ENCODE measurements at places on chromosomes 3 and 15.
A peak's percentile ranks its signal among the peaks of the same experiment; 100 is the strongest.

GRCh38 chr3:46113608-46114007 is 86.3 kb upstream of the XCR1 start:
- no peaks in the 10 kb centered on the region for H3K27me3 ChIP-seq
- no peak overlapping the region for H3K27ac ChIP-seq
- peaks cover 37% of the 10 kb centered on the region for H3K4me1 ChIP-seq
- no peak overlapping the region for H3K4me3 ChIP-seq
- no peak for DNase-seq

DNA sequence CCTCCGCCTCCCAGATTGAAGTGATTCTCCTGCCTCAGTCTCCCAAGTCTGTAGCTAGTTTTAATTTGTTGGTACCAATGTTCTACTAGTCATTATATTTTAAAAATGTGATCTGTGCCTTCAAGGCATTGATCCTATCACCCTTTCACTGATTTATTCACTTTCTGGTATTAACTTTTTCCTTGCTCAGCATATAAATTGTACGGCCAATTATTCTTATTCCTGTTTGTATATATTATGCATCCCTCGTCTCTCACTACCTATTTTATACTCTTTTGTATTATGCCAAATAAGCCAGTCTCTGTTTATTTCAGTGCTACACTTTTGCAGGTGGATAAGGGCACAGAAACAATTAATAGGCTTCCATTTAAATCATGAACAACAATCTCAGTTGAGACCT is 620.2 kb upstream of the BCHE start:
- no peaks in the 10 kb centered on the region for H3K4me1 ChIP-seq
- no peaks in the 10 kb centered on the region for H3K36me3 ChIP-seq
- DNase-seq = no peak

- no peaks in the 10 kb centered on the region for H3K27me3 ChIP-seq
- DNase-seq = no peak
- H3K36me3 ChIP-seq = peaks cover 29% of the 10 kb centered on the region
- H3K27ac ChIP-seq = no peak overlapping the region
- H3K4me1 ChIP-seq = no peaks in the 10 kb centered on the region
- no peak overlapping the region for H3K4me3 ChIP-seq
Measured at GRCh38 chr15:34355241-34355640, 11.8 kb downstream of the LPCAT4 start.

DNA sequence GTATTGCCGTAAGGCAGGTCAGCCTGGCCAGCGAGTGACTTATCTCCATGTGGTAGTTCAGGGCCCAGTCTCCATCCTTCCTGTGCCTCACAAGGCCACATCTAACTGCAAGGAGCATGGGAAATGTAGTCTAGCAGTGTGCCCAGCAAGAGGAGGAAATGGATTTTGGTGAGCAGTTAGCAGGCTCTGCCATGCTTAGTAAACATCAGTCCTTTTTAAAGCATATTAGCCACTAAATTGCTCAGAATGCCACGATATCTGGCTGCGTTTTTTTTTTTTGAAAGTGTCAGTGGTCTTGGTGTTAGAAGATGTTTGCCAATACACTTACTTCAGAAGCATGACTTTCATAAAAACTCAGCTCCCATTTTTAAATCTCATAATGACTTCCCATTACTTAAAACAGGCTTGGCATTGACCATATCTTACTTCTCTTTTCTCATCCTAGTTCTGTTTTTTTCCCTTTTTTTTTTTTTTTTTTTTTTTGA is 470.2 kb upstream of the TPRG1 start:
- DNase-seq = no peak
- no peaks in the 10 kb centered on the region for H3K27me3 ChIP-seq
- peaks cover 2% of the 10 kb centered on the region for H3K4me1 ChIP-seq
- no peak overlapping the region for H3K4me3 ChIP-seq
- peaks cover 3% of the 10 kb centered on the region for H3K36me3 ChIP-seq
- H3K27ac ChIP-seq = no peak overlapping the region

DNA sequence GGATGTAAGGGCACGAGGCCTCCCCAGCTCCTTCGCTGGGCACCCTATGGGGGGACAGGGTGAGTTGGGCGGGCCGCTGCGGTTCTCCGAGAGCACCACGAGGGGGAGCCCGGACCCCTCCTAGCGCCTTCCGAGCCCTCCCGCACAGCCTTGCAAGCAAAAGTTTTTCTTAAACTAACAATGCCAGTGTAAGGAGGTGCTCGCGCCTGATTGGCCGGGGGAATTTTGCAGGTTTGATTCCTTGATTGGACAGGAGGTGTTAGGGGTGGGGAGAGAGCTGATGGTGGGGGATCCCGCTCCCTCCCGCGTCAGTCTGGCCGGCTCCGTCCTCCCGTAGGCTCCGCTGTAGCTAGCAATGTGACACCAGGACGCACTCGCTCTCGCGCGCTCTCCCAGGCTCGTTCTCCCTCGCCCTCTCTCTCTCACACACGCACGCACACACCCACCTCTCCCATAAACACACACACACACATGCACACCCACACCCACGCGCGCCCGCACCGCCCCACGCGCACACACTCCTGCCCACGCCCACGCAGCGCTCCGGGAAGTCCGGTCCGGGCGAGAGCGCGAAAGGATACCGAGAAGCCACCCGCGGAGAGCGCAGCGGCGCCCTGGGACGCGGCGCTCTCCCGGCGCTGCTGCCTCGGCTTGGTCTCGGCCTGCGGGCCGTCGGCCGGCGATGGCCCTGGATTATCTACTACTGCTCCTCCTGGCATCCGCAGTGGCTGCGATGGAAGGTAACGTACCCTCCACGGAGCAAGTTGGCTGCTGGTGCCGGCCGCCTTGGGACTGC is at the start of gene EPHB1:
Gene EPHB1 (plus strand): TSS at position 311 of the 796 bp plus-strand sequence.
- peak within 1 kb of the TSS; percentile 70 for H3K4me3 ChIP-seq
- H3K27me3 ChIP-seq = peaks cover 38% of the 10 kb centered on the region
- no peak for DNase-seq
- H3K36me3 ChIP-seq = peaks cover 6% of the 10 kb centered on the region
- H3K4me1 ChIP-seq = peaks cover 10% of the 10 kb centered on the region

- no peak overlapping the region for H3K4me3 ChIP-seq
- H3K36me3 ChIP-seq = no peaks in the 10 kb centered on the region
- no peak for DNase-seq
Measured at GRCh38 chr3:55554634-55555425, 67.7 kb upstream of the WNT5A start.

GRCh38 chr3:197545101-197545500 is 10.7 kb downstream of the BDH1 start:
- no peaks in the 10 kb centered on the region for H3K27me3 ChIP-seq
- no peak overlapping the region for H3K27ac ChIP-seq
- no peaks in the 10 kb centered on the region for H3K4me1 ChIP-seq
- peaks cover 15% of the 10 kb centered on the region for H3K36me3 ChIP-seq
- no peak for DNase-seq

All from effector memory CD8-positive, alpha-beta T cell (primary cell).